Kidney tubule cell (primary cell): ENCODE measurements at places on chromosomes 3 and 15.

- DNase-seq, result peak; percentile 14
Measured at GRCh38 chr3:168034152-168034928, 61.4 kb downstream of the GOLIM4 start.

DNA sequence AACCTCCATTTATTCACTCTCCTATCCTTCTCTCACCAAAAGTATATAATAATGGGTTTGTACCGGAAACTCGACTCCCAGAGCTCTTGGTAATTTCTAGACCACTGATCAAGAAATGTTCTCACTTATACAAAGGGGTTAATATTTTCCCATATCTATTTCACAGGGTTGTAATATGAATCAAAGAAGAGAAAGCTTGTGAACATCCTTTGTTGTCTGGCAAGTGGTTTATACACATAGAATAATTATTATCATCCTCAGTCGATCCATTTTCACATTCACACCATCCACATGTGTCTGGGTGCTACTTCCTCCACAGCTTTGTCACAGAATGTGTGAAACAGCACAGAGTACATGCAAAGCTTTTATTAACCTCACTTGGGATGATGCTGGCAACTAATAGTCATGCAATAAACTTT, 29.9 kb upstream of the STT3B start:
- DNase-seq, result no peak

DNA sequence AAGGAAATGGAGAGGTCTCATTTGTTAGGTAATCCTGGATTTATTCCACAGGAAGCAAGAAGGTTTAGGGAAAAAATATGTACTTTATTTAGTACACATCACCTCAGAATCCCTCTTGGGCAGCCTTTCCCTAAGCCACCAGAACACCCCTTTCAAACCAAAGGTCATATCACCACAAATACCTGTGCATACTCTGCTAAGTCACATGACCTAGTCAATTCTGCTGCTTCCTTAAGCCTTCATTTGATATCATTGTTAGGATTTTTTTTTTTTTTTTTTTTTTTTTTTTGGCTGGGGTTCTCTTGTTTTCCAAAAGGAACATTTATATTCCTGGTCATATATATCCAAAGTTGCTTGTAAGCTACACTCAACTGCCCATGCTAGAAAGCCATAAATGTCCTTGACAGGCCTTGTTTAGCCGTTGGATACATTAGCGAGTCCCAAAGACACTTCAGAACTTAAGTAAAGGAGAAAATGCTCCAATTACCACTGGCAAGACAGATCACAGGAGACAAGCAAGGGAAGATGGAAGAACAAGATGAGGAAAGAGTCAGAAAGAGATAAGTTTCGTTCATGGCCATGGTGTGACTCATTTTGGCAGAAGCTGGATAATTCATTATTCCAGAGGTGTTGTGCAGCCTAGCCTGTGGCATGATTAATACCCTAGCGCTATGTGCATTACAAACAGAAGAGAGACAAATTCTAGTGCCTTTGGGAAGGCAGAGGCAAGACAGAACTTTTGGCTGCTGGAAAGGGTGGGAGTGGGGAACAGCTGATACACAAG, 155.6 kb upstream of the SLC2A2 start:
- DNase-seq, result peak; percentile 60

DNA sequence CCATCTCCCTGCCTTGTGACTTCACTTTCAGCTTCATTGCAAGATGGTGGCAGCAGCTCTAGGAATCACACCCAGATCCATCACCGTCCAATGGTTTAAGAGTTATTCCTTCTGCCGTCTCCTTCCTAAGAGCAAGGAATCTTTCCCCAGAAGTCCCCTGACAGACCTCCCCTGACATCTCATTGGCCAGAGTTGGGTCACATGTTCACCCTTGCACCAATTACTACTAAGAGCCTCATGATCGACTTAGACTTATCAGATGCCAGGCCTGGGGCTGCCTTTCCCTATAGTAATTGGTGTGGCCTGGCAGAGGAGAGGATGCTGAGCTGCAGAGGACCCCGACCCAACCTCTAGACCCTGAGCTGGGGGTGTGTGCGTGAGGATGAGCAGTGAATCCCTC, 31.8 kb upstream of the RASGRF1 start:
- no peak for DNase-seq

DNA sequence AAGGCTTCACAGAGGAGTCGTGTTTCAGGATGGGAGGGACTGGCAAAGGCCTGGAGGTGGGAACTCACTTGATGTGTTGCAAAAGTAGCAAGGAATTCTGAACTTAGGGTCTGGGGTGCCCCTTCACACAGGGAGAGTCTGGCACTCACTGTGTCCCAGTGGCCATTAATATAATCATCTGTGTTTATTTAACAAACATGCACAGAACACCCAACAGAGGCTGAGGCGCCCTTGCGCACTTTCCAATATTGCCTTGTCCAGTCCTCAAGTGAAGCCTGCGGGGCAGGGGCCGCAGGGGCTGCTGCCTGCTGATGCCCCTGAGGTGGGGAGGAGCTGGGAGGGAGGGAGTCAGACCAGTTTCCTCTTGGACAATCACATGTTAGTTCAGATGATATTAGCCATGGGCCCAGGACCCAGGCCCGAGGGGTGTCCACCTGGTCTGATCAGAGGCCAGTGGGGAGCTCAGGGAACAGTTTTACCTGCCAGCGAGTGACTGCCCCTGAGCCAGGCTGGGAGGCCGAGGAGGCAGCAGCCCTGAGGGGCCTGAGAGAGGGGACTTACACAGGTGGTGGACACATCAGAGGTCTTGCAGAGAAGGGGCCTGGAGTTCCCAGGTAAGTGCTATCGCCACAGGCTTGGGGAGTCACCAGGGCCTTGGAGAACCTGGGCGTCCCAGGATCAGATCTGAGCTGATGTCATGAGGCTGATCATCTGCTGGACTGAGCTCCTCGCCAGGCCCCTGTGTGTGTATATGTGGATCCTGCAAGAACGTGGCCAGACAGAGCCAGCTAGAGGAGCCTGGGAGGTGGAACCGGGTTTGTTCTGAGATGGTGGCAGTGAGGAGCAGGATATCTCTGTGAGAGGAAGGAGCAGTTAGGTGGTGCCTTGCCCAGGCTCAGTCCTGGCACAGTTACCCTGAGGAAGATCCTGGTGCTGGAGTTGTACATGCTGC, 13.8 kb upstream of the TXNRD3 start:
- DNase-seq, result no peak

DNA sequence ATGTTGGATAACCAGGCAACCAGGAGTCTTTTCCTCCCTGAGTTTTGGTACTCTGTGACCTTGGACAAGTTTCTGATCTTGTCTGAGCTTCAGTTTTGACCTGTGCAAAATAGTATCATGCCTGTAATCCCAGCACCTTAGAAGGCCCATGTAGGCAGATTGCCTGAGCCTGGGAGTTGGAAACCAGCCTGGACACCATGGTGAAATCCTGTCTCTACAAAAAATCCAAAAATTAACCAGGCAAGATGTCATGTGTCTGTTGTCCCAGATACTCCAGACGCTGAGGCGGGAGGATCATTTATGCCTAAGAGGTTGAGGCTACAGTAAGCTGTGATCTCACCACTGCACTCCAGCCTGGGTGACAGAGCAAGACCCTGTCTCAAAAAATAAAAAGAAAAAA, 114.8 kb downstream of the IL12A start:
- DNase-seq, result no peak

DNA sequence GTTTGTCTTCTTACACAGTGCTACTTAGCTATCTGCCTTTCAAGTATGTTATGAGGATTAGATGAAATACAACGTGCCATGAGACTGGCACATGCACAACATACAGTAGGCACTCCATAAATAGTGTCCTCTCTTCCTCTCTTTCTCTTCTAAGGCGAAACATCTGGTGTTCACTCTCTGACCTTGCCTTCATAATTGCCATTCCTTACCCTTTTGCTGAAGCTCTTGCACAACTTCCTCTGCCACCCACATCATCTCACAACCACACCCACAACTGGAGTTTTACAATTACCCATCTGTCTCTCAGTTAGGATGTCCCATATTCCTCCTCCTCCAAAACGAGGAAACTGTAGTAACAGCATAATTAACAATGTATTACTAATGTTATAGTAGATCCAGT, 26.4 kb upstream of the ACP3 start:
- DNase-seq, result peak; percentile 6

GRCh38 chr15:71042356-71042922, 72.8 kb upstream of the THSD4 start:
- no peak for DNase-seq

DNA sequence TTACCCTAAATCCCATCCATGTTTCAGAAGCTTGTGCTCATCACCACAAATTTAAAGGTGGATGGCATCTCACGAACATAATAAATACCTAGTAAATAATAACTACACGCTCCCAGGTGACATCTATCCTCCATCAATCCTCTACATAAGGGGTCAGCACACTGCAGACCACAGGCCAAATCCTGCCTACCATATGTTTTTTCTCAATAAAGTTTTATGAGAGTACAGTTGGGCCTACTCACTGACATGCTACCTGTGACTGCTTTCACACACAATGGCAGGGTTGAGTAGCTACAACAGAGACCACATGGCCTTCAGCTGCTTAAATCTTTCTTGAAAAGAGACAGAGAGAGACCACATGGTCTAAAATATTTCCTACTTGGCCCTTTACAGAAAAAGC, 105.9 kb downstream of the LMLN start:
- DNase-seq, result no peak

DNA sequence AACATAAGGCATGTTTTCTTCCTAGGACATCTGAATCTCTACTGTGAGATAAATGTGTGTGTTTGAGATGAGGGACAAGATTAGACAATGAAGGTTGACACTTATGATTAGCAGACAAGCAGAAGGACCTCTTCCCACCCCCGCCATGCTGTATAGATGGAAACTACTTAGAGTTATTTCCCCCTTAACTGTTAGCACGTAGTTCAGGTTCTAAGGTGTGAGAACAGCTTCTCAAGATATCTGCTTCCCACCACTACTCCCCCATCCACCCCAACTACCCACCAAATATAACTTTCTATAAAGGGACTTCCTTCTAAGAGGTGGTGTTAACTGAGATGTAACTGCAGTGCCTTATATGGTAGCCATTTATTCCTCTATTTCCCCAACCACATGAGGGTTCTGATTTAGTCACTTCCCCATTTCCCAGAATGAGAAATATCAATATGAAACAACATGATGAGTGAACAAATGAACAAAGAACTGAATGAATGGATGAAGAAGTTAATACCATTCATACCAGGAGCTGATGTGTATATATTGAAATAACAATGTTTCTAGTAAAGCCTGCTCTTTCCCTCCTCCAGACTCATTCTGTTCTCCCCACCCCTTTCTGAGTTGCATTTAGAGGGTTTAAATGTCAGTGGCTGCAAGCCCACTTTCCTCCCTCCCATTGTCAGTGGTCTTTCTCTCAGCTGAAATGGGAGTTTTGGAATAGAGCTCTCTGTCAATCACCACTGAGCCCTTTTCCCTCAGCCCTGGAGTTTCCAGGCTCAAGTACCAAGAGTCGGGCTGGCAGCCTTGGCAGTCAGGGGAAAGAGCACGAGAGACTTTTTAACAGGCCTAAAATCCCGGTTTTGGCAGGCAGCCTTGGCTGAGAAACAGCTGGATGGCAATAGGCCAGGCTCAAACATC, 7.7 kb upstream of the RFTN1 start:
- DNase-seq, result no peak

DNA sequence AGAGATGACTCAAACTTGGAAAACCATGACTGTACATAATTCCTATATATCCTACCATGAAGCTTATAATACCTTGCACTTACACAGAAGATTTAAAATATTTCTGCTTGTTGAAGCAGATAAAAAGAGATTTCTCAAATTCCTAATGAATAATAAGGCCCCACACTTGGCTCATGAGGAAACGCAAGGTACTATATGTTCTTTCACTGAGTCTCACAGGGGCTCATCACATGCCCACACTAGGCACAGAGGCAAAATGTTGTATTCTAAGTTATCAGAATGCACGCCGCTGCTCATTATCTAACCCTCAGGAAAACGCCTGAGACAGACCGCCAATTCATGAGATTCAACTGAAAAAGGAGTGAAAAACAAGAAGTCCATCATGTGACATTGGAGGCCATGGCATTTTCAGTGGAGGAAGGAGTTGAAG, 5.6 kb downstream of the MYO1E start:
- no peak for DNase-seq

DNA sequence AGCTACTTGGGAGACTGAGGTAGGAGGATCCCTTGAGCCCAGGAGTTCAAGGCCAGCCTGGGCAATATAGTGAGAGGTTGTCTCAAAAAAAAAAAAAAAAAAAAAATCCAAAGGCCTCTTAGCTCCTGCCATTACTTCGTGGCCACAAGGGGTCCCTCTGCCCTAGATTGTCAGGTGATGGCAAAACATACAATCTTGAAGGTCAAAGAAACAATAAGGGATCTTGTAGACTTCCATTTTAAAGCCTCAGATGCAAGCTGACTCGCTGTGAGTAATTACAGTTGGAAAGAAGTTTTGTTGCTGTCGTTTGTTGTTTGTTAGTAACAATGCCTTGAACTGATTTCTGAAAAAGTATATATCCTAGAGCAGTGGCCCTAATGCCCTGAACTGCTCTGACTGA, 55.9 kb upstream of the PLCL2 start:
- DNase-seq, result peak; percentile 66

GRCh38 chr15:98333251-98333650, 315.1 kb upstream of the IGF1R start:
- no peak for DNase-seq

GRCh38 chr3:71067977-71068654, 515.4 kb downstream of the FOXP1 start:
- no peak for DNase-seq

DNA sequence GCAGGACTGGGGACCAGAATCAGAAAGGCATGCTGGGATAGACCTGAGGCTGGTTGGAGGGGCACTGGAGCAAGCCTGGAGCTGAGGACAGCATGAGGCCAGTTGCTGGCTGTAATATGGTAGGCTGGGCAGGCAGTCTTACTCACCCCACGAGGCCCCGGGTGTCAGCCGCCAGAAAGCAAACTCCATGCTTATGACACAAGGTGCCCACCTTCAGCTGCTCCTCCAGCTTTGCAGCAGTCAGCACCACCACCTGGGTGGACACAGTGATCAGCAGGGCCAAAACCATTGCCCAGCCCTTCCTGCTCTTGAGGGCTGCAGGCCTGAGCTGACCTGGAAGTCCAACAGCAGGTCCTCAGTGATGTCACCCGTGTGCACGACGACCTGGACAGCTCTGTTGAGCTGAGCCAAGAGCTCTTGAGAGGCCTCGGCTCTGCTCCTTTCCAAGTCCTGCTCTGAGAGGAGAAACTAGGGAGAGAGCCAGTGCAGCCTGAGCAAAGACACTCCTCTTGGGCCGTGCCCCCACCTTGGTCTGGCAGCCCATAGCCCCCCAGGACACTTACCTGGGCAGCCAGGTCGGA, 747 bp downstream of the UBA7 start:
- DNase-seq, result no peak

GRCh38 chr3:32399030-32399620, 7.5 kb downstream of the CMTM7 start:
- DNase-seq, result peak; percentile 66

- DNase-seq, result peak; percentile 25
Measured at GRCh38 chr3:12992629-12993516, 80.4 kb downstream of the IQSEC1 start.

GRCh38 chr3:42183991-42184632, 81.9 kb downstream of the CCK start:
- no peak for DNase-seq

DNA sequence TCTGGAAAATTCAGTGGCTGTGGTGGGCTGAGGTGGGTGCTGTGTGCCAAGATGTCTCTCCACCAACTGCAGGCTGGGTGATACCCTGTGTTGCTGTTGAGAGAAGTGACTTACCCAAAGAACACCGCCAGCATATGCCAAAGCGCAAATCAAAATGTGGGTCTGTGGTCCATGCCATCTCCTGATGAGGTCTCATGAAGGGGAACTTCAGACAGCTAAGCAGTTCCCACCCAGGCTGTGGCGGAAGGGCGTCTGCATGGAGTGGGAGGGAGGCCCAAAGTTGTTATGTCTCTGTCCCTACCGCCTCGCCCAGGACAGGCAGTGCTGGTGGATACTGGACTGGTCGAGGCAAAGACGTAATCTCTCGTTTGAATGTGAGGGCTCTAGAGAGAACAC, 70.9 kb upstream of the PLXNA1 start:
- DNase-seq, result no peak
